A549 treated with Mapracorat at 1 μM for 4 hours (cell line): ENCODE measurements at places on chromosomes 16 and 17. TPM values are rescaled to one million over a fixed set of nuclear protein-coding genes. Genes with fewer than 3 reads are reported as not detected.

CD79B gene
- total RNA-seq: 0.16 TPM in 1 of 5 replicates, not detected in the others

BIRC5 gene
- 102 to 105 TPM (median 103 TPM) in 5 replicates for total RNA-seq

PLXDC1 gene
- 0.12 to 0.43 TPM (median 0.19 TPM) in 5 replicates for total RNA-seq

PIGQ gene
- 26.9 to 42.7 TPM (median 40.1 TPM) in 5 replicates for total RNA-seq

FZD2 gene
- 25.7 to 39.3 TPM (median 35.8 TPM) in 5 replicates for total RNA-seq

MT1A gene
- total RNA-seq: 20.9 to 34.1 TPM (median 28.8 TPM) in 5 replicates

NT5C3B gene
- 102 to 111 TPM (median 106 TPM) in 5 replicates for total RNA-seq

MC1R gene
- total RNA-seq: 4.6 to 7.5 TPM (median 7.0 TPM) in 5 replicates

ITGB4 gene
- total RNA-seq: 92.0 to 109 TPM (median 95.3 TPM) in 5 replicates

HCFC1R1 gene
- 231 to 250 TPM (median 239 TPM) in 5 replicates for total RNA-seq

KLHL10 gene
- total RNA-seq: 0.10 to 0.18 TPM (median 0.12 TPM) in 3 of 5 replicates, not detected in the others

ACSM2A gene
- not detected in 5 replicates for total RNA-seq

GINS3 gene
- 20.5 to 23.8 TPM (median 21.2 TPM) in 5 replicates for total RNA-seq

CYBA gene
- total RNA-seq: 229 to 328 TPM (median 298 TPM) in 5 replicates
